Activated CD4-positive, CD25-positive, alpha-beta regulatory T cell treated with anti-CD3 and anti-CD28 coated beads, Interleukin-2, amount 50 U/mL, for 16 hours (primary cell): ENCODE measurements at places on chromosomes 16 and 17.

DNA sequence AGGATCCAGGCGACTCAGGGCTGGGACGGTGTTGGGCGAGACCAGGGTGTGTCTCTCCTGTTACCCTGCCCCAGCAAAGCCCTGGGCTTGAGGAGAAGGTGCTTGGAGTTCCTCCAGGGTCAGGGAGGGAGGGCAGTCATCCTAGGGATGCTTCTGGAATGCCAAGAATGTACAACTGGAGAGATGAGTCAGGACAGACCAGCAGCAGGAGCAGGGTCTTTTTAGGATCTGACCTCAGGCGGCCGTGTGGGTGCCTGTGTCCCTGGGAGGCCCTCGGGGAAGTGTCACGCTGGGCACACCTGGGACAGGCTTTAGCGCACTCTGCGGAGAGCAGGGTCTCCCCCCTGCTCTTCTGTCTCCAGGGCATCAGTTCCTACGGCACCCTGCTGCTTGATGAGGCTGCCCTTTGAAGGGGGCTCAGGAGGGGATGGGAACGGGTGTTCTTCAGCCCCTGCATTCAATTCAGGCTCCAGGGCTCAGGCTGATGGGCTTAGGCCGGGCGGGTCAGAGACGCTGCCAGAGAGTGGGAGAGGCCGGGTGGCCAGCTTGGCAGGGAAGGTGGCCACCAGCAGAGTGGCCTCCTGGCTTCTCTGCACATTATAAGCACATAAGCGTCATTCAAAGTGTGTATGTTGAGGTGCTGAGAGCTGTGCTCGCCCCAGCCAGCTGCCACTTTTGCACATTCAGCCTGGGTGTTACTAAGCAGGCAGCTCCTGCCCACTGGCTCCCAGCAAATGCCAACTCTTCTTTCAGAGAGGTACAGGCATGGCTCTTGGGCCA is 8.4 kb upstream of the MTSS2 start:
- no peak for DNase-seq

- DNase-seq, result no peak
Measured at GRCh38 chr17:9839433-9839832, 13.7 kb downstream of the GLP2R start.

- no peak for DNase-seq
Measured at GRCh38 chr17:49370971-49371834, 9.2 kb upstream of the ZNF652 start.

- no peak for DNase-seq
Measured at GRCh38 chr17:48030531-48030930, 7.1 kb downstream of the COPZ2 start.

DNA sequence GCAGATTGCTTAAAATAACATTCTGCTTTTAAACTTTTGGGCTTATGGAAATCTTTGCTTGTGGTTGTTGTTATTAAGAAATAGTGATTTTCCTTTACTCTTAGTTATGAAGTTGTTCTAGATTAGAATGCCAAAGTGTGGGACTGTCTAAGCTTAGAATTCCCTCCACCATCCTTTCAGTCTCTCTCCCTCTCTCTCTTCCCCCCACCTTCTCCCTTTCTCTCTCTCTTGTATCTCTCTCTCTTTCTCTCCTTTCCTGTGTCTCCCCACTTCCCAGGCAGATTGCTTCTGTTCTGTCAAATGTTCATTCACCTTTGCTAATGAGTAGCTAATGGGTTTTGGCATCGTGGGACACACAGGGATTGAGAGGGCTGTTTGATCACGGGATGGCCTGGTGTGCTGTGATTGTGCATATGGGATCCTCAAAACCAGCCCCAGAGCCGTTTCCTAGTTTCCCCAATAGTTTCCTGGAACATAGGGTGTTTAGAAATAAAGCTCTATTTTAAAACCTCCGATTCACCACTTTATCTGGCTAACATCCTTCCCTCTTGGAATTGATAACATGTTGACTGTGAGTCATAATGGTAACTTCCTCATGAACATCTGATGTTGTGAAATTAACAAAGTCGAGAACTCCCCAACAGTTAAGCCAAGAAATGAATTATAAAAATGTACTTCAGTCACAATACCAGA is 502.6 kb downstream of the TMEM114 start:
- no peak for DNase-seq

- DNase-seq, result no peak
Measured at GRCh38 chr16:11098601-11099390, 154.4 kb downstream of the CLEC16A start.
